ENCODE measurements at places on chromosomes 3 and 15.

DNA sequence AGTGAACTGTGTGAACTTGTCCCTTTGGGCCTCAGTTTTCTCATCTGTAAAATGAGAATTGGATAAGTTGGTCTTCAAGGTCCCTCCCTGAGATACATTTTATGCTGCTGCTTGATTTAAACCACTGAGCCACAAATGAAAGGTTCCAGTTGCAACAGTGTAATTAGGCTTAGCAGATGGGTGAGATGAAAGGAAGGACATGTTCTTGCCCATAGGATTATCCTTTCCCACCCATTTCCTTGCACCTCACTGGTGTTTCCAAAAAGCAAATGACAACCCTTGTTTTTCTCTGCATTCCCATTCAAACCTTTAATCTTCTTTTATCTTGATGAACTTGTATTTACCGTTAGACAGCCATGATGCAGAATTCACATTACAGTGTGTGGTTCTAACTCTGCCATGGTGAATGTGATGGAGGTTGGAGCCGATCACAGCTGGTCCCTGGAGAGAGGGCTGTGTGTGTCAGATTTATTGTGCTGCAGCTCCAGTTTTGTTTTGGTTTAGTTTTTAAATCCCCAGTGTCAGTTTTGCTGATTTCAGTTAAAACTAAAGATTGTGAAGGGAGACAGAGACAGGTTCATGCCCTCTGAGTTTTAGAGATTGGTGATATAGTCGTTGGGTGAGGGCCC lies 44.0 kb downstream of the MAP2K1 start:
- no peak for DNase-seq

DNA sequence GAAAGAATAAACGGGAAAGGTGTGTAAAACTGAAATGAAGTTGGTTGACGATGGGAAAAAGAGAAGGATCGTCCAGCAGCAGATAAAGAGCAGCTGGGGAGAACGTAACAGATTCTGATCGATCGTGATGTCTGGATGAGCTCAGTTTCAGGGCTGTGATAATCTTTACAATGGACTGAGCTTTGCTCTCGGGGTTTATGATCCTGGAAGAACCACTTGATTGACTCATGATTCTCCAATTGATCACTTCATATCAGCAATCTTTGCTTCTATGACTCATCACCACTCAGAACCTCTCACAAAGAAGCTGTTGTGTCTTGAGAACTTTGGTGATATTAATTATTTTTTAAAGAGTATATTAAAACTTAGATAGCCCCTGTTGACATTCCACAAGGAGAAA lies 690.7 kb downstream of the TUSC7 start:
- DNase-seq: no peak

DNA sequence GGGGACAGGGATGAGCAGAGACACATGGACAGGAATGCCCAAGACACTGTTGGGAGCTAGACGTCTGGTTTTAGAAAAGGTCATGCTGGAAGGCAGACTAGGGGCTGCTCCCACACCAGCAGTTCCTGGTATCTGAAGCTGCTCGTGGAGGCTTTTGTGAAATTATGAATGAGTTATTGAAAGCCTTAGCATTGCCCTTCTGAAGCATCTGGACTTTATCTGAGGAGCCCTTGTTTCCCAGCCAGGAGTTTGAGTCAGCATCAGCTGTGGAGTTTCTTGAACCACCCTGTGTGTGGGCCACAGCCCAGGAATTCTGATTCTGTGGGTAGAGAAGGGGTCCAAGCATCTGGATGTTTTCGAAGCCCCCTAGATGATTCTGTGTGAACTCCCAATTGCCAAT lies 258.7 kb downstream of the SLCO3A1 start:
- no peak for DNase-seq

DNA sequence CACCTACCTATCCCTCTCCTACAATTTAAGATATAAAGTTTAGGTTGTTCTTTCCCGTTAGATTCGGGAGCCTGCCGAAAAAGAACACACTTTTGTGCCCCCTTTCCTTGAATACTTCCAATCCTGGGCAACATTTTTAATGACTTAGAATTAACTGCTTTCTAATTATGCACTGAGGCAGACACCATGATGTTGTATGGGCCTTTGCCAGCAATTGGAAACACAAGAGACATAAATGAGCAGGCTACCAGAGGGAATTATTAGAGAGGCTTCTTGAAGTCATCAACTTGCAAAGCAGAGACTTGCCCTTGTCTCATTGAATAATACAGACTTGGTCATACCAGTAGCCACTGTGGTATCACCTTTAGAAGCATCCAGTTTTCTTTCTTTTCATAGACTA lies 96.8 kb downstream of the CDIN1 start:
- DNase-seq: no peak

DNA sequence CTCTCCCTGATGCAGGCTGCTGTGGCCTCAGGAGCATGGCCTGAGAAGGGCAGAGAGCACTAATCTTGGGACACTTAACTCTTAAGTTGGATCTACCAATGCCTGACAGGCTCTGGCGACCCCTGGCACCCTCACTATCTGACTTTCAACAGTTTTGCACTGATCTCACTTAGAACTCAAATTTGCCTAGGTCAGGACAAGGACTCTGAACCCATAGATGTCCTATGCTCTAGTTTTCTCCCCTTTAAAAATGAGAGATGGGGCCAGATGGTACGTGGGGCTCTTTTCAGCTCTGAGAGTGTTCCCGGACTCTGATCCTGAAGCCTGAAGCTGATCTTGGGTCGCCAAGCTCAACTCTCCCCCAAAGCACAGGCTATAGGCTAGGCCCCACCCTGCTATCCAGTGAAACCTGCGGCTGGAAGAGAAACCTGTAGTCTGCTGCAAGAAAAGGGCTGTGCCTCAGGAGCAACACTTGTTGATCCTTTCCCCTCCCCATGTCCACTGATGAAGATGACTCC lies 65.7 kb downstream of the RPL39L start:
- DNase-seq: no peak

- DNase-seq: no peak
Measured at GRCh38 chr3:171935261-171936123, 92.3 kb downstream of the TMEM212 start.

GRCh38 chr3:13714251-13714916 lies 165.5 kb downstream of the FBLN2 start:
- DNase-seq: no peak

- no peak for DNase-seq
Measured at GRCh38 chr15:88658070-88658965, 19.5 kb downstream of the ISG20 start.

- DNase-seq: peak; percentile 84
Measured at GRCh38 chr15:60389261-60390077, 8.3 kb downstream of the ANXA2 start.

- no peak for DNase-seq
Measured at GRCh38 chr15:72497402-72497801, 23.3 kb downstream of the ARIH1 start.

DNA sequence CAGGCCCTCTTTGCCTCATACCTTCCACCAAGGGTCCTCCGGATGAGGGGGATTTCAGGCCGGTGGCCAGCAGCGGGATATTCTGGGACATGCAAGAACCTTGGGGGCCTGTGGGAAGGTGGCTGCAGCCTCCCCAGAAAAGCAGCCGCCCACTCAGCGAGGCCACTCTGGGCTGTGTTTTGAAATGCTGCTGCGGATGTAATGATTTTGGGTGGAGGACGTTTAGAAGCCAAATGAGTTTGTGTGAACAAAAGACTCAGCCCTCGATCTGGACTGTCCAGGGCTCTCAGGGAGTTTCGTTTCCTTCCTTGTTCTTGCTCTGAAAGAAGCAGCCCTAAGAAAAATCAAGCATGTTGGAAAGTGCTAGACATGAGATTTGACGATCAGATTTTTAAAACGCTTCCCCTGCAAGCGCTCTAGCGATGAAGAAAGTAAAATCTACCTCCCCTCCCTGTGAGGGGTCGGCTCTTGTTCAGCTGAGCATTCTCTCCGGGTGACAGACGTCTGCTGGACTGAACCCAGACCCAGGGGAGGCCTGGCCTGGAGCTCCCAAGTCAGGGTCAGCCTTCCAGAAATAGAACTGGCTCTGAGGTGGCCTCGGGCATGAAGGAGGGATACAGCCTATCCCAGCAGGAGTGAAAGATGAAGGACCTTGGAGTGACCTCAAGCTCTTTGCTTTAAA lies 12.9 kb downstream of the HEG1 start:
- no peak for DNase-seq

DNA sequence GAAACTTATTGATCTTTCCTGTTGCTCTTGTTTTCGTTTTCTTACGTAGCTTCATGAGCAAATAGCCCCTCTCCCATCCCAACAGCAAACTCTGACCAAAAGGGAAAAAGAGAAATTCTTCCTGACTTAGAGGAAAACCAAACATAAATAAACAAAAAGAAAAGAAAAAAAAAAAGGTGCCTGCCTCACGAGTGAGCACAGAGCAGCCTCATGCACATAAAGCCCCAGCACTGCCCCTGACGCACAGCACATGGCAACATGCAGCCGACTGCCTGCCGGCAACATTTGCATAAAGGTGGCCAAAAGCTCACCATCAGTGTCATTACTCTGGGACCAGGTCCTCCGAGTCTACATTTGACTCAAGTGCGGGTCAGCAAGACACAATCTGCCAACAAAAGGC lies 6.4 kb downstream of the POC1A start:
- DNase-seq: no peak

DNA sequence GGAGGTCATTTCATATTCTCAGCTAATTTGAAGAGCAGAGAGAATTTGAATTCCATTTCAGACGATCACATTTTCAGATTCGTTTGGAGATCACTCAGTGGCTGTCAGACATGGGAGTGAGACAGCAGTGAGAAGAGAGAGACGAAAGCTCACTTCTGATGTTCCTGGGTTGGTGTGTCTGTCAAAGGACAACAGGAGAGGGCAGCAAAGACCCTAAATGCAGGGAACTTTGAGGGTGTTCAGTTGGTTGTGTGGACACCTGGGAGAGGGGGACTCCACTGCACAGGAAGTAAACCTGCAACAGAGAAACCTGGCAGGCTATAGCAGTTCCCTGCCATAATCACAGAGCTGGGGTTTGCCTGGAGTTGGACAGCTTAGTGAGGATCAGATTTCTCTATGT lies 675.1 kb downstream of the SQOR start:
- no peak for DNase-seq

- DNase-seq: no peak
Measured at GRCh38 chr3:23203708-23204330, 692 bp downstream of the UBE2E2 start.

- DNase-seq: no peak
Measured at GRCh38 chr3:51306093-51306492, 79.0 kb upstream of the MANF start.

DNA sequence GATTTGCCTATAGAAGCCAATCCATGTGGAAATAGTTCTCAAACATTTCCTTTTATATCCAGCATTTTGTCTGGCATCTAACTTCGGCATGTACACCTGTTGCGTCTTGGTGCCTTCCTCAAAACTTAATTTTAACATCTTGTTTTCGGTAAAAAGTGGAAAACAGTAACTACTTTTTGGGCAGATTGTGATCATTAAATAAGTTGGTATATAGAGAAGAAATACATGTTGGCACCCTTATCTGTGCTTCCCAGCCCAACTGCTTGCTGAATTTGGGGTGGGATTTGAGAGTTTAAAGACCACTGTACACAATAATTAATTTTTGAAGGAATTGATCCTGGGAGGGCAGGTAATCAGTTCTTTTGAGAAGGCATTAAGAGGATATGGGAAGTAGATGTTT lies 566.8 kb downstream of the PDCD6IP start:
- DNase-seq: no peak

GRCh38 chr3:196619223-196619622 lies 20.3 kb upstream of the NRROS start:
- no peak for DNase-seq

- DNase-seq: no peak
Measured at GRCh38 chr3:27125821-27126501, 243.2 kb downstream of the NEK10 start.

DNA sequence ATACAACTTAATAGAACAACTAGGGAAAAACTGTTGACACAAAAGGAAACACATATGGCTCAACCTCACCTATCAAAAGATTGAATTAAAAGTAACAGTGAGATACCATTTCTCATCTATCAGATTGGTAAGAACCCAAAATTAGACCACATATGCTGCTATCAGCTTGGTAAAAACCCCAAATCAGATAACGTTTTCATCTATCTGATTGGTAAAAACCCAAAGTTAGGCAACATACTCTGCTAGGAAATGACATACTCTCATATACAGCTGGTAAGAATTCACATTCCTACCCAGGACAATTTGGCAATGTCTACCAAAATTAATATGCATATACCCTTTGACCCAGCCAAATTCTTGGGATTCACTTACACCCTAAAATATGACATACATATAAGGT lies 26.3 kb downstream of the NRG4 start:
- DNase-seq: peak; percentile 1

GRCh38 chr15:51386029-51386428 lies 44.6 kb downstream of the GLDN start:
- DNase-seq: no peak

DNA sequence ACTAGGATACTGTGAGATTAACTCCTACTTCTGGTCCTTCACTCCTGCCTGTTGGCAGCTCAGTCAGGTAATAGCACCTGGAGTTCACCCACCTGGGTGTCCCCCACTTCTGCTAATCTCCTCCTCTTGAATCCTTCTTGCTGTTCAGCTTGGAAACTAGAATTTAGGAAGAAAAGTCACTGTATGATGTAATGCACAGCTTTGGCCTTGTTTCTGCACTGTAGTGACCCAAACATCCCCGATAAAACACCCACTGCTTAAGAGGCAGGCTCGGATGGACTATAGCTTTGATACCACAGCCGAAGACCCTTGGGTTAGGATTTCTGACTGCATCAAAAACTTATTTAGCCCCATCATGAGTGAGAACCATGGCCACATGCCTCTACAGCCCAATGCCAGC lies 24.8 kb downstream of the STARD5 start:
- no peak for DNase-seq

DNA sequence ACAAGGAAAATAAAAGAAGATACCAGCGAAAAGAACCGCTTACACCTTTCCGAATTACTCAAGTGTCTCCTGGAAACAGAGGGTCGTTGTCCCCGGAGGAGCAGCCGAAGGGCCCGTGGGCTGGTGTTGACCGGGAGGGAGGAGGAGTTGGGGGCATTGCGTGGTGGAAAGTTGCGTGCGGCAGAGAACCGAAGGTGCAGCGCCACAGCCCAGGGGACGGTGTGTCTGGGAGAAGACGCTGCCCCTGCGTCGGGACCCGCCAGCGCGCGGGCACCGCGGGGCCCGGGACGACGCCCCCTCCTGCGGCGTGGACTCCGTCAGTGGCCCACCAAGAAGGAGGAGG lies 325 bp downstream of the ALCAM start:
- DNase-seq: peak; percentile 11

DNA sequence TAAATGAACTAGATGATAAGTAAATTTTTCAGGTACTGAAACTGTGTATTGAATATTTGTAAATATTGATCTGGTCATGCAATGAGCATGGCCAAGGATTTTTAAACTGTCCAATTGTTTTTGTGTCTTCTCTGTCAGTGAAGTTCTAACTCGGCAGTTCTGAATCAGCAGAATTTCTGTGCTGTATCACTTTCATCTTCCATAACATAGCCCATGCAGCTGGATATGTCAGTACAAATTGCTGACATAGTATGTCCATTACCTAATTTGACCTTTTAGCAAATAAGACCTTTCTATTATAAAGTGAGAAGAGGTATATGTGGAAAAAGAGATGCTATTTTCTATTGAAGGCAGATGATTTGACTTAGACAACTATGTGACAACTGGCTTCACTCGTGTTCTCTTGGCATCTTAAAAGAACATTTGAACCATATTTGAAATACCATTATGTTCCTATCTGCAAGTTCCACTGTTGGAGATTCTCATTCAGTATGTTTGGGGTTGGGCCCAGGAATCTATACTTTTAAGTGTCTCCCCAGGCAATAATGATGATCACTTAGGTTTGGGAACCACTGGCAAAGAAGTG lies 90.4 kb downstream of the CMSS1 start:
- DNase-seq: no peak

GRCh38 chr15:86840996-86841395 lies 761.3 kb downstream of the AGBL1 start:
- DNase-seq: no peak

- no peak for DNase-seq
Measured at GRCh38 chr3:16663854-16664712, 58.9 kb upstream of the DAZL start.

Measured in activated CD4-positive, alpha-beta T cell treated with anti-CD3 and anti-CD28 coated beads, Interleukin-2, Interleukin-4, amounts not matched to agents 100 ng/mL and 50 ng/mL, durations not matched to agents 16 hours and 8 hours (primary cell).